ENCODE measurements at places on chromosomes 4 and X.

GRCh38 chrX:65451663-65452062 is 82.9 kb downstream of the LAS1L start:
- no peak for DNase-seq

DNA sequence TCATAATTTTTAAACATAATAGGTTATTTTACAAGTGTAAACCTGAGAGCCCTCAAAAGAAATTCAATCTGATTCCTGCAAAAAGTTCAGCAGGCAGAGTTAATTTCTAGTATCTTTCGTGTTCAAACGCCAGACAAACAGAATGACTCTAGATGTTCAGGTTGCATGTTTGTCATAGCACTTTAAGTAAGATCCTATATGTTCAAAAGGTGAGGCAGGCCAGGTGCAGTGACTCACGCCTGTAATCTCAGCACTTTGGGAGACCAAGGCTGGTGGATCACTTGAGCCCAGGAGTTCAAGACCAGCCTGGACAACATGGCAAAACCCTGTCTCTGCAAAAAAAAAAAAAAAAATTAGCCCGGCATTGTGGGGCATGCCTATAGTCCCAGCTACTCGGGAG is 1.1 kb upstream of the RASSF6 start:
- no peak for DNase-seq

DNA sequence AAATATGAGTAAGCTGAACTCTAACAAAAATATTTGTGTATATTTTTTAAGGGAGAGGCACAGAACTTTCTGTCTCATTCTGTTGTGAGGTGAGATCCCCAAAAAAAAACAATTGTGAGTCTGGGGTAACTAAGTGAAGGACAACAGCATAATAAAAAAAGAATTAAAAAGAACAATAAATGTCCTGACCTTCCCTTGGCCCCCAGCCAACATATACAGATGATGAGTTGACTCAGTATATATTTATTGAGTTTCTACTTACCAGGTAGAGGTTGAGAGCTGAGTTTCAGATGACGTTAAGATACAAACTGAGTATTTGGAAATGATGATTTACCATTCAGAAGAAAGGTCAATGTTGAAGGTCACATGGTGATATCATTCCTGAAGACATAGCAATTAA is 239.5 kb downstream of the KCNIP4 start:
- DNase-seq: no peak

GRCh38 chr4:2579910-2580309 is 43.5 kb downstream of the FAM193A start:
- no peak for DNase-seq

- no peak for DNase-seq
Observed at GRCh38 chr4:10028910-10029309, 7.6 kb upstream of the SLC2A9 start.

- no peak for DNase-seq
Observed at GRCh38 chr4:147044241-147044640, 98.6 kb upstream of the TTC29 start.

DNA sequence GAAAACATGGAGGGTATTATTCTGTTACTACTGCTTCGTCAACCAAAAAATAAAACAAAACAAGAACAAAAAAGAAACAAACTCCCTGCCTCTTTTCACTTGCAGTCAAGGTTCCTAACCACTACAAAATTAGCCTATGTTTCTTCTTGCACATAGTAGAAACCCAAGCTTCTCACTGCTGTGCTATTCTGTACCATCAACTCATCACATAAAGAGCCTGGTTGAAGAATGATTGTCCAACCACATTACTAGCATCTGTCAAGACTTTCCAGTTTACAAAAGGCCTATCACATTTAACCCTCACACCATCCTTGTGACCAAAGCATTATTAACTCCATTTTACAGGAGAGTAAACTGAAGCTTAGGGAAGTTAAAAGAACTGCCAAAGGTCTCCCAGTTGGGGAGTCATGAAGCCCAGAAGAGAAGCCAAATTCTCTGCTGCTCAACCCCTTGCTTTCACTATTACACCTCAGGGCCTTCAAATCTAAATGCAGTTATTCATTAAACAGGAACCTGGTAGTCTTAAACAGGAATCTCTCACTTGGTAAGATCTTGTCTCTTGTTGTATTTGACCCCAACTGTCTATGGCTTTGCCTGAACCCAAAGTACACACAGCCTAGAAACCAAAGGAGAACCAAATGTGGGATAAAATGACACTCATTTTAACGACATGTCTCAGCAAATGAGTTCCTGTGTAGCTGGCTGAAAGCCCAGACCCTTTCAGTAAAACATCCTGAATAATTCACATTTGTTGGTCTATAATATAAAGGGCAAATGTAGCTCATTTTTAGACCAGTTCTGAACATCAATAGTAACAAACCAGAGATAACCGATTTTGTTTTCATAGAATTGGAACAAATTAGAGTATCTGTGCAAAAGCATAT is 8.6 kb downstream of the F9 start:
- no peak for DNase-seq

DNA sequence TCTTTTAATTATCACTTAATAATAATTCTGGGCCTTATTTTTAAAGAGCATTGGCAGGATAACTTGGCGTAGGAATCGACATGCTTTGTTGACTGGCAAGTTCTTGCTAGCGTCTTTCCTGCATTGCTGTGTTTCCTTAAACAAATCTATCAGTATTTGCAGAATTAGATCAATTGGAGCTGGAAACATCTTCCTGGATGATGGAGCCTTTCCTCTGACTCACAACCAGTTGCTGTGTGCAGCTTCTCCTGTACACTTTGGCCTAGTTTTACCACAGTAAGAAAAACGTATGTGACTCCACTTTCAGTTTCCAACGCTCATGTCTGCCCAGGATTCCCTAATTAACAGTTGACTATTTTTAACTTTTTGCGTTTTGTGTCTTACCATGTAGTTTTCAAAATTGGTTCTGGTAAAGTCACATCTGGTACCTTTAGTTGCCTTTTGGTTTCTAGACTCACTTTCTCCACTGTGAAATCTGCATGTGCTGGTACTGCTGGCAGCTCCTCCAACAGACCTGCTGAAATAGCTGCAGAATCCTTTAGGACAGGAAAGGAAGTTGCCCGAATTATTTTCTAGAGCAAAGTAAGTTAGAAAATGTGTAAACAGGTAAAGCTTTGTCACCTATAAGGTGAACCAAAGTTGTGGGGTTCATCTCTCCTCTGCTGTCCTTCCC is 553.2 kb upstream of the FAT1 start:
- no peak for DNase-seq

GRCh38 chr4:113815826-113816225 is 54.3 kb upstream of the CAMK2D start:
- DNase-seq: no peak

- no peak for DNase-seq
Observed at GRCh38 chr4:118417325-118417724, 64.5 kb upstream of the PRSS12 start.

- no peak for DNase-seq
Observed at GRCh38 chr4:153791746-153792617, 3.1 kb upstream of the SFRP2 start.

DNA sequence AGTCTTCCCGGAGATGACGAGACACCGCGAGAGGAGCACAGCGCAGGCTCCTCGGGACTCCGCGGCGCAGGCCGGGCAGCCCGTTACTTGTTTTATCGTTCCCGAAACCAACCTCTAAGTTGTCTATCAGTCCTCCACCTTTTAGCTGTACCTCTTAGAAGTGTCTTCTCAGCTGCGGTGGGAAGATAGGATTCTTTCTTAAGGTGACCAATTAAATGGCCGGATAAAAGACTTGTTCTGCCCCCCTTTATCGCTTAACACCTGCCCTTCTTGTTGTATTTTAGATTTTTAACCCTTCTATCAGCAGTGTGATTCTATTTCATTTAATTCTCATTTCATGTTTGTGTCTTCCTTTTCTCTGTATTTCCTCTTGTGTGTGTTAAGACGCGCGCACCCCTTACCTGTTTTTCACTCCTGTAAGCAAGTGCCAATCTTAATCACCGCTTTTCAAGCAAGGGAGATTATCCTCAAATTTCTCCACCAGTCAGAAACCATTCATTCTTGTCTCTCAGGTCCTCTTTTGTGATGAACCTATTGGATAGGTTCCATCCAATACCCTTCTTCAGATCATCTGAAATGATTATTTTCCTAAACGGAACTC is at the start of gene SLC9B2:
Gene SLC9B2, minus strand, starts transcription at position 15 of the 601 bp plus-strand sequence. CDS start 9,211 bp downstream, outside the sequence.
- peak; percentile 15 for DNase-seq

DNA sequence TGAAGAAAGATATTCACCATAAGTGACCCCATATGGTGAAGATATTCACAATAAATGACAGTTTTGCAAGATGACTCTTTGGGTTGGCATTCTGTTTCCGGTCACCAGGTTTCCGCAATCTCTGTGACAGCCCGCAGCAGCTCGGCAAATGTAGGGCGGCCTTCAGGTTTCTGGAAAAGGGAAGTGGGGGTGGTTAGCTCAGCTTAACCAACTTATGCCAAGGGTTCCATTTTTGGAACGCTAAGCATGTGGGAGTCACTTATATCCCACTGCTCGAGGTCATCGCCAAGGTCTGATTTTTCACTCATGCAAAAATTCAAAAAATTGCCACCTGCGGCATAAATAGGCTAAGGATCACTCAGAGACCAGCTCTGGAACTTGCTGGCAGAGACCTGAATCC is 51.0 kb downstream of the NIPAL1 start:
- DNase-seq: no peak

DNA sequence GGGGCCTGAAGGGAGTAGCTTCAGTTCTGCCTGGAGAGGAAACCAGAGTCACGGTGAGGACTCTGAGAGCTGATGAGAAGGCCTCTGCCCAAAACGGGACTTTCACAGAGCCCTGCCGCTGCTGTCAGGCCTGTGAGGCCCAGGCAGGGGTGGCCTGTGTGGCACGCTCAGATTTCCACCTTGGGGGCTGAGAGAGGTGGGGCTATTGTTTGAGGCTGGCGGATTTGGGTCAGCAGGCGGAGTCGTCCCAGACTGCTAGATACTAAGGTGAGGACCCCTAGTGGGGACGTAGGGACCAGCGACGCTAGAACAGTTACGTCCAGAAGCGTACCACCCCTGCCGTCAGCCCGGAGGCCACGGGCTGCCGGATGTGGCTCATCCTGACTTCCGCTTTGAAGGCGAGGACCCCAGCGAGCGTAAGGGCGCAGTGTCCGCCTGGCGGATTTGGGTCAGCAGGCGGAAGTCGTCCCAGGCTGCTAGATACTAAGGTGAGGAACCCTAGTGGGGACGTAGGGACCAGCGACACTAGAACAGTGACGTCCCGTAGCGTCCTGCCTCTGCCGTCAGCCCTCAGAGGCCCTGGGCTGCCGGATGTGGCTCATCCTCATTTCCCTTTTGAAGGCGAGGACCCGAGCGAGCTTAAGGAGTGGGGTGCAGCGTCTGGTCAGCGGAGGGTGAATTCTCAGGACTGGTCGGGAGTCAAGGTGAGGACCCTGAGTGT is at the start of gene MAGEB1:
Gene MAGEB1, plus strand, starts transcription at position 378 of the 721 bp plus-strand sequence. CDS start 3,348 bp downstream, outside the sequence.
- DNase-seq: no peak
